ENCODE measurements at places on chromosomes 12 and 14.

DNA sequence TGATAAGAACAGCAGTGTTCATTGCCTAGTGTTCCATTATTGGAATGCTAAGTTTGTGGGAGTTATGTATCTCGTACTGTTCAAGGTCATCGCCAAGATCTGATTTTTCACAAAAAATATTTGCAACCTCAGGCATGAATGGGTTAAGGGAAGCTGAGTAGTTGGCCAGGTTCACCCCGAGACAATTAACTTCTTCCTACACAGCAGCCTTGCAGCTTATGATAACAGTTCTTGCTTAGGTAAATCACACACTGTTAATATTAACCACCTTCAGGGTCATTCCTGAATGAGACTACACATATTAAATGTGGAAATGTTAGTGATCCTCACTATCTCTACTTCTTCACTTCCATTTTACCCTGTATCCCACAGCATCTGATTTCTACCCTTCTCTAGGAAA is 18.0 kb downstream of the FKBP11 start:
- no peak for DNase-seq

DNA sequence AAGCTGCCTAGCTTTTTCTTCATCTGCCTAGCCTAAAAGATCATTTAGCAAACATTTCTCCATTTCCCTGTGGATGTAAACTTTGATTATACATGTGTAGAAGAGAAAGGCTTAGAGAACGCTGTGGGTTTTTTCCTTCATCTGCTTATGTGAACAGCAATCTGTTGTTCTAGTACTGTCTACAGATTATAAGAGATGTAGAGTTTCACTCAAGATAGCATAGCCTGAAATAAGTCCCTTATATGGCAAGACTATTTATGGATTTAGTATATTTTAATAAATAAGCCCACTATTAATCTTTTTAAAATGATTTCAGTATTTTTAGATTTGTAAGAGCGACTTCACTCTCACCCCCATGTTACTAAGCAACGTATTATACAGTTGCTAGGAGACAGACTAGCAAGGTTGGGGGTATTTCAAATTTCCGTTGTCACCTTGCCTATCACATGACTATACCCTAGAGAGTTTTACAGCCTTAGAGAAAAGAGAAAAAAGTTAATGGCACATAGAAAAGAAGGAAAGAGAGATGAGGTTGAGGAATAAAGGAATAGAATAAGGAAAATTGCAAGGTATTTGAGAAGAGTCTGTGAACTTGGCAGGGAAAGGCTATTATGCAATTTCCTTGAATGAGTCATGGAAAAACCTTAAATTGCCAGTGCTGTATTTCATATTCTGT is 12.2 kb upstream of the TUBA1A start:
- DNase-seq: no peak

GRCh38 chr12:4272424-4273272 is 914 bp upstream of the CCND2 start:
- DNase-seq: no peak

GRCh38 chr12:47741340-47741703 is 16.0 kb upstream of the ENDOU start:
- DNase-seq: peak; percentile 82

DNA sequence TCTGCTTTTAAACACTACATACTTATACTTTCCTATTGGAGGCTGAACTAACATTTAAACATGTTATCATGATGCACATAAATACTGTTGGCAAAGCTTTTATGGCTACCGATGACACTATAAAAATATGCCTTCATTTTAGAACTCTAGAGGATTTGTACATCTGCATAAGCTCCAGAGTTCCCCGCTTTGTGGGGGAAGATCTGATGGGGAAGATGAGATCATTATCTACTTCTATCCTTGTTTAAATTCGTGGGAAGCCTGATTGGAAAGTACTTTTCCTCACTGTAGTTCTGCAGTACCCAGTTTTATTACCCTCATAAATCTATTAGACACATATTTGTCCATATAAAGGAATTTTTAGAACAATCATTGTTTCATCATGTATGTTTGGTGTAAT is 299.6 kb upstream of the ATP2B1 start:
- DNase-seq: no peak

- no peak for DNase-seq
These were observed 112.8 kb upstream of the PELI2 start for GRCh38 chr14:56005191-56006053.

DNA sequence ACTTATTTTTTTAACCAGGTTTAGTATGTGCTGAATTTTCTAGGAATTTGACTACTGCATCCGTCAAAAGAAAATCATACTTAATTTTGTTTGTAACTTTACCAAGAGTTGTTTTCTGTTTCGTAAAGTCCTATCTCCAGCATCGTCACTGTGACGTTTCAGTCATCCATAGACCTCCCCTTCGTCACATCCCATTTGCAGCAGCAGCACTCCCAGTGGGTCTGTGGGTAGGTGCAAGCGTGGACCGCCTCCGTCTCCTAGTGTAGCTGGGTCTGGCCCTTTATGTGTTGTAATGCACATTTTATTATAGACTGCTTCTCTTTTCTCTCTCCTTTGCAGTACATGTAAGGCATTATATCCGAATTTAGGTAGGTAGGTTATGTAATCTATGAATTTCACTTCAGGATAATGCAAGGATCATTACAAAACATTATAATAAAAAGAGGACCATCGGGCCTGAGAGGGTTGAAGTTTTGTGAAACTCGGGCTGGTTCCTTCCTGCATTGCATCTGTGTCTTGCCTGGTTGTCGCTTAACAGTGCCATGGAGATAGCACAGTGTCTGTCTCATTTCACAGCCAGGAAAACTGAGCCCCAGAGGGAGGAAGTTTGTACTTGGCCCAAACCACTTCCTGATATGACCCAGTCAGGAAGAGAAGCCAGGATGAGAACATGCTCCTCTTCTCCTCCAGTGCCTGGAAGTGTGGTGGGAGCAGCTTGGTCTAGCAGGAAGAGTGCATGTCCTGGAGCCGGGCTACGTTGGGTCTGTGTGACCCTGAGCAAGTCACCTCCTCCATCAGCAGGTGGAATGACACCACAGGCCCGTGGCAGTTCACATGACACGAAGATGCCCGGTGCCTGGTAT is 41.3 kb downstream of the EVL start:
- DNase-seq: no peak

GRCh38 chr12:3534511-3534910 is 43.5 kb downstream of the PRMT8 start:
- DNase-seq: no peak

GRCh38 chr12:29691161-29691854 is 92.4 kb downstream of the TMTC1 start:
- DNase-seq: no peak

DNA sequence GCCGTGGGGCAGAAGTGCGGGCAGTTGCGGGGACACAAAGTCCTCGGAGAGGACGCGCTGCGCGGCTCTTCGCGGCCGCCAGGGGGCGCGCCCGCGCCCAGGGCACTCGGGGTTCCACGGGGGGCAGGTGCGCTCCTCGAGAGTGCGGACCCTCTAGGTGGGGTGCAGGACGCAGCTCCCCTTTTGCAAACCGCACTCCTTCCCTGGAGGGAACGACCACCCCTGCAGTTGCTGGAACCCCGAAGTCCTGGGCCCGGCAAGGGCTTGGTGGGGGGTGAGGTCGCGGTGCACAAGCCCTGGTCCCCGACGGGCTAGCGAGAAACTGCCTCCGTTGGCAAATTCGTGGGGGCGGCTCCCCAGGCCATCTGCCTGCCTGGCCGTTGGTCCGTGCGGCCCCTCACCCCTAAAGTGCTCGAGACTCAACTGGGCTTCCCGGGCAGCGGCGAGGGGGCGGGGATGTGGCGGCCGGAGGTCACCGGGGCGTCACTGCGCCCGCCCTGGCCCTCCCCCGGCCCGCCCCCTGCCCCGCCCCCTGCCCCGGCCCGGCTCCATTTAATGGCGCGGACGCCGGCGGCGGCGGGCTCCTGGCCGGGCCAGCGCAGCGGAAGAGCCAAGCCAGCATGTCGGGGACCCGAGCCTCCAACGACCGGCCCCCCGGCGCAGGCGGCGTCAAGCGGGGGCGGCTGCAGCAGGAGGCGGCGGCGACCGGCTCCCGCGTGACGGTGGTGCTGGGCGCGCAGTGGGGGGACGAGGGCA is at the start of gene ADSS1:
ADSS1 (plus strand) TSS at position 579 of the 756 bp plus-strand sequence; CDS start at position 621, 42 bp downstream.
- peak; percentile 67 for DNase-seq

DNA sequence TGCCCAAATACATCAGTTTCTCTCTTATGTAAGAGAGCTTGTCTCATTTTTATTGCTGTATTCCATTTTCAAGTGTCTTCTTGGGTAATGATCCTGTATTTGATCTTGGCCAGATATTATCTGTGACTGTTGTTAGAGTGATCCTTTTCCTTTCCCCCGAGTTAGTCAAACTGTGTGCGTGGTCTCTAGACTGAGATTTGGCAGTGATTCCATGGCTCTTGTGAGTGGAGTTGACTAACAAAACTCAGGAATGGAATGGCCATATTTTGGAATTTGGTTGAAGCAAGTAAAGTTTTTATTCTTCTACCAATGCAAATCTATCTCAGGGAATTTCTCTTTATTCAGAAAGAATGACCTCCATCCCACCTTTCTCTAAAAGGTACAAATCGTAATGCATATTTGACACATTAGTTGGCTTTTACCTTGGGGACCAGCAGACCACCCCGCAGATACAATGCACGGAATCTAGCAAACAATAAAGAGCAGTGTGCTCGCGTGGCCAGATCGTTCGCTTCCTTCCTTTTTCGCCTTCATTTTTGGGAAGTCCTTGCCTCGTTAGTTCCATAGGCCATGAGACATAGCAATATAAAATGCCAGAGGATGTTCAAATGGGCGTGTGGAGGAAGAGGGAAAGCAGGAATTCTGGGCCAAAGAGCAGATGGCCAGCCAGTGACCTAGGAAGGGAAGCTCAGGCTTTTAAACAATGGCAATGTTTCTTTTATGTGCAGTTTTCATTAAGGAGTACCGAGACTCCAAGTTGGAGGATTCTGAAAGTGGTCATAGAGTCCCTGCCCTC is 24.4 kb downstream of the ETV6 start:
- DNase-seq: no peak

- no peak for DNase-seq
These were observed 123.9 kb upstream of the ARID2 start for GRCh38 chr12:45605624-45606023.

DNA sequence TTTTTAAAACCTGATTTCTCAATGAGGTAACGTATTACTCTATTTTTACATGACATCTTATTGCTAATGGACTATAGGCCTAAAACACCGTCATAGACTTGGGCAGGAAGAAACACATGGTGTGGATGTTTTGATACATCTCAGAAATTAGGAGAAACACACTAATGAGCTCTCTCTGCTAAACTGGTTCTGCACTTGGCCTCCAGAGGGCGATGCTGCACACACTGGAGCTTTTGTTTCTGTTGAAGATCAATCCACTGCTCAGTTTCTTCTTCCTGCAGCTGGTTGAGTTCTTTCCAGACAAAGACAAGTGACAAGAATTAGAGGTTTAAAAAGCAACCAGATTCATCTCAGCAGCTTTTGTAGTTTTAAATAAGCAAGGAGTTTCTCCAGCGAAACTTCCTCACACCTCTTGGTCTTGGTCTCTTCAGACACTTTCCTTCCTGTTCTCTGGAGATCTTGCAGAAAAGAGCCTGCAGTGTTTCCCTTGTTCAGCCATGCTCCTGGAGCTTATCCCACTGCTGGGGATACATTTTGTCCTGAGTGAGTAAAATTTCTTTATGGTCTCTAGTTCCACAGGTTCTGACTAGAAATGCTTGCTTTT is 178.5 kb upstream of the OR4E1 start:
- peak; percentile 42 for DNase-seq

DNA sequence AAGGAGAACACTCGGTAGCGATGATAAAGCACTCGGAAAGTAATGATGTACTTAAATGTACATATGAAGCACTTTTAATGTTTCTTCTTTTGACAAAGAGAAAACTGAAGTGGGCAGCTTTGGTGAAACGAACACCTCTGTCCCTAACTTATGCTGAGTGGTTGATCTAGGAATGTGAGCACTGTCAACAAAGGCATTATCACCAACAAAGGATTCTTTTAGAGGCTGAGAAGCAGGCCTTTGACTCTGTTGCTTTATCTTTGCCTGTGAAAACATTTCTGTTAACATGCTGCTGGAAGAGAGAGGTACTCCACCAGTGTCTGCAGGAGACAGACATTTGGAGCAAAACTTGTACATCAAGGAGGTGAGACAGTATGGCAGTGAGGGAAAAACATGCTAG is 103.2 kb upstream of the VRK1 start:
- no peak for DNase-seq

GRCh38 chr12:57739387-57739786 is 845 bp upstream of the AGAP2 start:
- DNase-seq: no peak

- DNase-seq: no peak
These were observed 498 bp downstream of the GPR132 start for GRCh38 chr14:105064721-105065143.

GRCh38 chr12:12133259-12133658 is 62.5 kb downstream of the BCL2L14 start:
- no peak for DNase-seq

- DNase-seq: no peak
These were observed 153.0 kb downstream of the NOVA1 start for GRCh38 chr14:26444822-26445221.

GRCh38 chr14:100065111-100065871 is at the start of gene EVL:
Gene EVL, plus strand, starts transcription at chr14:100065422. Its CDS starts 79 bp downstream, at chr14:100065501.
- DNase-seq: no peak

DNA sequence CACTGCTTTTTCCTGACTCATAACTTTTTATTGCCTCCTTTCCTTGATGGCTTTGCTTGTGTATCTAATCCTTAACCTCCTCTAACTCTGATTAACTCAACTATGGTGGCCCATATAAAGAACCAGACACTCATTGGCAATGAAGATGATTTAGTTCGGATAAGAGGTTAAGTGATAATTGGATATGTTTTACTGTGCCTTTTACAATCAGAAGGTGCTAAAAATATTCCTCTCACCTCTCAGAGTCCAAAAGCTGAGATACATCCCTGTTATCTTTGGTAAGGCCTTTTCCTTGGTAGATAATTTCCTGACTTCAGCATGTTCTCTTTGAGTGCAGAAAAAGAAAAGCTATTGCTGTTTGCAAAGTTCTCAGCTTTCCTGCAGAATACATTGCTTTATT is 367.7 kb downstream of the SLC16A7 start:
- no peak for DNase-seq

GRCh38 chr12:12823811-12824210 is 10.7 kb downstream of the DDX47 start:
- DNase-seq: no peak

DNA sequence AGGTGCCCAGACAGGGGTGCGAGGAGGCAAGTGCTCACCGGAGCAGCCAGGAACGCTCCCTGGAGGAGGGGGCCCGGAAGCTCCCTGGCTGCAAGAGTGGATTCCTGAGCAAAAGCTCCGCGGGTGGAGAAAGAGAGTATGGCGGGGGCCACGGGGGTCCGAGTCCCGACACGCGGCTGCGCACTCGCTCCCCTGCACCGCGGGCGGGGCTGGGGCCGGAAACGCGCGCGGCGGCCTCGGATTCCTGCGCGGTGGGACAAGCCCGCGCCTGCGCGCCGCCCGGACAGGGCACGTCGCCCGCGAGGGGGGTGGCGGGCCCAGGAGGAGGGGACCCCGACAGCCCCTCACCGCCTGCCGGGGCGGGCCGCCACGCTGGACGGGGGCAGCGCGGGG is 27.8 kb upstream of the GPR132 start:
- DNase-seq: no peak
